ENCODE measurements at places on chromosomes 5 and 9. TPM values are rescaled to one million over a fixed set of nuclear protein-coding genes. Genes with fewer than 3 reads are reported as not detected.

Gene LCN6
- total RNA-seq, result not detected

Gene SLC23A1
- not detected for total RNA-seq

Gene FSD1L
- total RNA-seq, result 9.9 TPM

Gene GKAP1
- total RNA-seq, result 1.1 TPM

Gene EIF4EBP3
- 0.77 TPM for total RNA-seq

Gene IFNA2
- not detected for total RNA-seq

Gene GOLGA1
- 13.1 TPM for total RNA-seq

Gene GRK6
- 42.4 TPM for total RNA-seq

Gene INPP5E
- 9.1 TPM for total RNA-seq

Gene FCHSD1
- total RNA-seq, result 33.3 TPM

Gene PDLIM4
- total RNA-seq, result 107 TPM

Gene PCDHGB2
- 1.2 TPM for total RNA-seq

Gene PCDHGA8
- 1.1 TPM for total RNA-seq

Gene SLC6A3
- not detected for total RNA-seq

Gene IGFBPL1
- total RNA-seq, result 0.12 TPM

Gene GABRA6
- total RNA-seq, result not detected

Gene LRRC70
- 1.4 TPM for total RNA-seq

Gene SLC28A3
- total RNA-seq, result 0.44 TPM

Gene HEMGN
- total RNA-seq, result not detected

Gene ZNF658
- 4.6 TPM for total RNA-seq

Gene PRPF4
- total RNA-seq, result 23.9 TPM

Gene FGD3
- not detected for total RNA-seq

Gene NEURL1B
- total RNA-seq, result 11.4 TPM

Gene FGF10
- total RNA-seq, result 0.89 TPM

Gene SCGB3A2
- total RNA-seq, result not detected

Gene OLFML2A
- 39.5 TPM for total RNA-seq
